ENCODE measurements at places on chromosomes 7 and 10. TPM values are rescaled to one million over a fixed set of nuclear protein-coding genes. Genes with fewer than 3 reads are reported as not detected.

The PRKG1 gene
- total RNA-seq = 18.9 TPM

The STEAP2 gene
- total RNA-seq = 9.2 TPM

The PTPRZ1 gene
- 1.6 TPM for total RNA-seq

The GPR37 gene
- 5.7 TPM for total RNA-seq

The PLCE1 gene
- 5.3 TPM for total RNA-seq

The KCNIP2 gene
- total RNA-seq = 13.5 TPM

- DNase-seq = no peak
- no peaks in the 10 kb centered on the region for H3K27me3 ChIP-seq
- no peak overlapping the region for H3K27ac ChIP-seq
- H3K4me1 ChIP-seq = no peaks in the 10 kb centered on the region
- no peaks in the 10 kb centered on the region for H3K36me3 ChIP-seq
Measured at GRCh38 chr7:69684369-69685292, 86.4 kb downstream of the AUTS2 start.

DNA sequence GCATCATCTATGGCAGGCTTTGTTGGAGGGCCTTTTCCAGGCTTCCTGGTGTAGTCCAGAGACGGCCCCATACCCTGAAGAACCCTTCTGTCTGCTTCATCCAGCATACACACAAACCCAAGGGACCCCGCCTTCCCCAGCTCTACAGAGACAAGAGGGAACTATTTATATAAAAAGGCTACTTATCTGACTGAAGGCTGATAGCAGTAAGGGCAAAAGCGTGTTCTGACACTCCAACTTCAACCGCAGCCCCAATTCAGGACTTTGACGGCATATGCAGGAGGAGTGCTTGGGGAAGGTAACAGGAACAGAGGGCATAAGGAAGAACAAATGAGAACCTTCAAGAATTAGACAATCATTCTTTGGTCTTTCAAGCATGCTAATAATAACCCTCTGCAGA lies 21.0 kb downstream of the GNA12 start:
- no peak overlapping the region for H3K4me3 ChIP-seq
- DNase-seq = no peak
- no peaks in the 10 kb centered on the region for H3K27me3 ChIP-seq
- H3K36me3 ChIP-seq = no peaks in the 10 kb centered on the region
- peaks cover 34% of the 10 kb centered on the region for H3K4me1 ChIP-seq
- no peak overlapping the region for H3K27ac ChIP-seq

DNA sequence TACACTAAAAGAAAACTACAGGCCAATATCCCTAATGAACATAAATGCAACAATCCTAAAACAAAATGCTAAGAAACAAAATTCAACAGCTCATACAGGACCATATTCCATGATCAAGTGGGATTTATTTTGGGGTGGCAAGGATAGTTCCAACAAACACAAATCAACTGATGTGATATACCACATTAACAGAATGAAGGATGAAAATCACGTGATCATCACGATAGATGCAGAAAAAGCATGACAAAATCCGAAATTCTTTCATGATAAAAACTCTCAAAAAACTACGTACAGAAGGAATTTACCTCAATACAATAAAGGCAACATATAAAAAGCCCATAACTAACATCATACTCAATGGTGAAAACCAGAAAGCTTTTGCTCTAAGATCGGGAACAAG lies 124.0 kb downstream of the RELN start:
- no peaks in the 10 kb centered on the region for H3K27me3 ChIP-seq
- H3K27ac ChIP-seq = no peak overlapping the region
- H3K4me3 ChIP-seq = no peak overlapping the region
- no peaks in the 10 kb centered on the region for H3K36me3 ChIP-seq
- DNase-seq = no peak

DNA sequence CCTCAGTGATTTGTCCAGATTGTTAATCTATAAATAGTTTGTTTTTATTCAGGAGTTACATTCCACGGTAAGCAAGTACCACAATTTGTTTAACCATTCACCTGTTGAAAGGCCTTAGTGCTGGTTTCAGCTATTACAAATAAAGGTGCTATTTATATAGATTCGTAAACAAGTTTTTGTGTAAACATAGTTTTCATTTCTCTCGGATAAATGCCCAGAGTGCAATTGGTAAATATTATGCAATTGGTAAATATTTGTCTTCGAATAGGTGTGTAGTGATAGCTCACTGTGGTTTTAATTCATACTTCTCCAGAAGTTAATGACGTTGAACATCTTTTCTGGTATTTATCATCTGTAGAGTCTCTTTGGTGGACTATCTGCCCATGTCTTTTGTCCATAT lies 76.4 kb upstream of the RSU1 start:
- H3K4me1 ChIP-seq = peaks cover 29% of the 10 kb centered on the region
- no peak for DNase-seq
- no peak overlapping the region for H3K27ac ChIP-seq
- H3K4me3 ChIP-seq = no peak overlapping the region

DNA sequence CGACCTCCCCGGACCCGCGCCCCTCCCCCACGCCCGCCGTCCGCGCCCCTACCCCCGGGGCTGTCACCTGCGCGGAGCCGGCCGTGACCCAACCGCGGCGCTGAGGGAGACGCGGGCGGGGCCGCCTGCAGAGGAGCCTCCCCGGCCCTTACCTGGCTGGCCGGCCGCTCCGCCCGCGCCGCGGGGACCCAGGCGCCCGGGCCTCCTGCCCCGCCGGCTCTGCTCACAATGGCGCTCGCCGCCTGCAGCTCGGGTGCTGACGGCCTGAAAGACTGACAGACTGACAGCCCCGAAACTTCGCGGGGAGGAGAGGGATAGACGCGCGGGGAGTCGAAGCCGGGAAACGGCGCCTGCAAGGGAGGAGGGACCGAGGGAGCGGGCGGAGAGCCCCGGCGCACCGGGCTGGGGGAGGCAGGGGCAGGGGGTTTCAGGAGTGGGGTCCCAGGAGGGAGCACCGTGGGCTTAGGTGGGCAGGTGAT lies 393 bp downstream of the ZNF467 start:
- H3K27me3 ChIP-seq = no peaks in the 10 kb centered on the region
- DNase-seq = peak; percentile 44
- H3K27ac ChIP-seq = peak overlapping the region; percentile 86
- H3K36me3 ChIP-seq = no peaks in the 10 kb centered on the region
- H3K4me3 ChIP-seq = peak overlapping the region; percentile 57

GRCh38 chr10:133104068-133104962 lies 16.6 kb downstream of the ADGRA1 start:
- no peak overlapping the region for H3K27ac ChIP-seq
- H3K27me3 ChIP-seq = no peaks in the 10 kb centered on the region
- H3K4me3 ChIP-seq = no peak overlapping the region
- no peak for DNase-seq
- H3K4me1 ChIP-seq = peaks cover 14% of the 10 kb centered on the region
- no peaks in the 10 kb centered on the region for H3K36me3 ChIP-seq
